Stimulated activated CD4-positive, alpha-beta T cell treated with anti-CD3 and anti-CD28 coated beads, Interleukin-4, amount 100 ng/mL, for 1 hour (primary cell): ENCODE measurements at places on chromosomes 11 and 22.

GRCh38 chr11:110912437-110912836, 200.2 kb upstream of the ARHGAP20 start:
- DNase-seq = no peak

GRCh38 chr22:36562261-36562835, 33.4 kb upstream of the EIF3D start:
- no peak for DNase-seq

GRCh38 chr11:43962383-43963278, 20.2 kb downstream of the C11orf96 start:
- DNase-seq = no peak

- DNase-seq = no peak
These were observed 42.7 kb upstream of the FAM181B start for GRCh38 chr11:82776377-82776776.

DNA sequence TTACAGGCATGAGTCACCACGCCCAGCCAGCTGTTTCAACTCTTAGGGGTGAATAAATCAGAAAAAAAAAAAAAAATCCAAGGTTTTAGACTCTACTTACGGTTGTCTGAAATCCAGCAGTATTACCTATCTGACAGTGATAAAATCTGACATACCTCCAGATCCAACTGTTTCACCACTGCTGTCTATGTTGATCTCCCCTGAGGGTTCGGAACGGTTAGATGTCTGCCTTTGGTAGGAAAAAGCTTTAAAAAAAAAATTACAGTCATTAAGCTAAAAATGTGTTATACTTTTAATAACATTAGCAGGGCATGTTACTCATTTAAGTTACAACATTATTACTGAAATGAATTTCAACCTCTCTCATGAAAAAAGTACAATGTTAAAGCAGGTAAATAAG, 21.1 kb downstream of the NCAPD3 start:
- no peak for DNase-seq

DNA sequence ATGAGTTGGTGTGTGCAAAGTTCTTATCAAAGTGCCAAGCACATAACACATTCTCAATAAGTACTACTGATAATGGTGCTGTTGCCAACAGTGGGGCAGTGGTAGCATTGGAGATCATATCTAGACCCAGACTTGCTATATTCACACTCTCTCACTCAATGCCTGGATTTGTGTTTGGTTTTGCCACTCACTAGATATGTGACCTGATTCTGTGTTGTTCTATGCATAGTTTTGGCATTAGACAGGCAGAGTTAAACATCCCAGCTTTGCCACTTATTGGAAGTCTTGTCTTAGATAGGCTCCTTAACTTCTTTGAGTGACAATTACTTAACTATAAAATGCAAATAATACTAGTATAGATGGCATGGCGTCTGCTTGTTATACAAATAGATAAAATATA, 642.6 kb upstream of the CCDC179 start:
- DNase-seq = no peak

DNA sequence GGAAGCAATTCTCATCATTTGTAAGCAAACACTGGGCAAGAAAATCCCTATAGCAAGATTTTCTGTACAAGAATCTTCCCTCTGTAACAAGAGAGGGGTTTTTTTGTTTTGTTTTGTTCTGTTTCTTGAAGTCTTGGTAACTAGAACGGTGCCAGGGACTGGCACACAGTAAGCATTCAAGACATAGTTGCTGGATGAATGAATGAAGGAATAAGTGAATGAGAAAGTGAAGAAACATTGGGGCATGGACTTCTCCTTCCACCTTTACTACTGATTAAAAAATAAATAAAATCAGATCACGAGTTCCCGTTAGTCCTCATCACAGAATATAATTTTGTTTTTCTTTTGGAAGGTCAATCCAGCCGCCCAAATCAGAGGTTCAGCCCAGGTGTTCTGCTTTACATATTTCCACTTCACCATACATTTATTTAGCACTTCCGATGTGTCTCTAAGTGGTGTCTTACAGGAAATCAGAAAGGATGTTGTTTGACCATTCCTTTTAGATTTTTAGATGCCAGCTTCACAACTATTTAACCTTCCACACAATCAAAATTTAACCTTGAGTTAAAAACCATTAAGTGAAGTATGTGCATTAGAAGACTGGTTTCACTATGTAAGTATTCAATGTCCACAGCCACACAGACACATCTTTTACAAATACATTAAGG, 281.2 kb downstream of the CADM1 start:
- no peak for DNase-seq

- DNase-seq = no peak
These were observed 323 bp upstream of the PANX1 start for GRCh38 chr11:94128291-94128745.

GRCh38 chr22:26115266-26115665, 54.0 kb upstream of the SEZ6L start:
- DNase-seq = no peak

GRCh38 chr11:45145379-45146071, 914 bp upstream of the PRDM11 start:
- DNase-seq = no peak

- no peak for DNase-seq
These were observed 818.9 kb downstream of the BRD1 start for GRCh38 chr22:49008682-49009235.

GRCh38 chr11:75554258-75555022, 7.6 kb upstream of the SERPINH1 start:
- DNase-seq = no peak

DNA sequence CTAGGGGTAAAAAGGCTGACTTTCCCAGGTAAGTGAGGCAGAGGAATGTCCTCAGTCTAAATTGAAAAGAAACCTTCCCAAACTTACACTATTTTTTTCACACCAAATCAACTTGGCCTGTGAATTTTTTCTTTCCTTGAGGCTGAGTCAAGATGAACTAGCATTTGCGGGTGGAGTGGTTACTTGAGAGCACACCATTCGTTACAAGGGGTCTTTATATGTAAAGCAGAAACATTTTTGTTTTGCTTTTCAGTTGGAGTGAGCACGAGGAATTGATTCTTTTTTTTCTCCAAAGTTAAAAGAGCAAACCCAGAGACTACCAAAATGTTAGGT, 36.4 kb downstream of the MAML2 start:
- no peak for DNase-seq

GRCh38 chr22:20271114-20271994, 3.2 kb upstream of the RTN4R start:
- DNase-seq = no peak

DNA sequence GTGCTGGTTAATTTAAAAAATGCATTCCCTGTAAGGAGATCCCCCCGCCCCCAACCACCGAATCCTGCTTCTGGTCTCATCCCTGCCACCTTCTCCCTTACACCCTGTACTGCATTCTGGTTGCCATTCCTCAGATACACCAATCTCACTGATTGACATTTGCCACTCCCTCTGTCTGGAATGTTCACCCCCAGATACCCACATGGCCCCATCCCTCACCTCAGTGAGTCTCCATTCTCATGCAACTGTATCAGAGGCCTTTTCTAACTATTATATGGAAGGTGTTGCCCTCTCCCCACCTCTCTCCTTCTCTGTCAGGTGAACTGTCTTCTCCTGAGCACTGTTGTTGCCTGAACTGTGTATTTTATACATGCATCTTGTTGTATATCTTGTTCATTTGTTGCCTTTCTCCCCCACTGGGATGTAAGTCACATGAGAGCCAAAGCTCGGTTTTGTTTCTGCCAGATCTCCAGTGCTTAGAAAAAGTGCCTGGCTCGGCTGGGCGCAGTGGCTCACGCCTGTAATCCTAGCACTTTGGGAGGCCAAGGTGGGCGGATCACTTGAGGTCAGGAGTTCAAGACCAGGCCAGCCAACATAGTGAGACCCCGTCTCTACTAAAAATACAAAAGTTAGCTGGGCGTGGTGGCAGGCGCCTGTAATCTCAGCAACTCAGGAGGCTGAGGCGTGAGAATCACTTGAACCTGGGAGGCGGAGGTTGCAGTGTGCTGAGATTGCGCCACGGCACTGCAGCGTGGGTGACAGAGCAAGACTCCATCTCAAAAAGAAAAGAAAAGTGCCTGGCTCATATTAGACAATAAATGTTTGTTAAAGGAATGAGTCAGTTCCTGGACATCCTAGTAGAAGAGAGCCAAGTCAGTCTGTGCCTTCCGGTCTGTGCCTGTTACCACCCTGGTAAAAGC, 61.0 kb downstream of the TNRC6B start:
- DNase-seq = no peak

DNA sequence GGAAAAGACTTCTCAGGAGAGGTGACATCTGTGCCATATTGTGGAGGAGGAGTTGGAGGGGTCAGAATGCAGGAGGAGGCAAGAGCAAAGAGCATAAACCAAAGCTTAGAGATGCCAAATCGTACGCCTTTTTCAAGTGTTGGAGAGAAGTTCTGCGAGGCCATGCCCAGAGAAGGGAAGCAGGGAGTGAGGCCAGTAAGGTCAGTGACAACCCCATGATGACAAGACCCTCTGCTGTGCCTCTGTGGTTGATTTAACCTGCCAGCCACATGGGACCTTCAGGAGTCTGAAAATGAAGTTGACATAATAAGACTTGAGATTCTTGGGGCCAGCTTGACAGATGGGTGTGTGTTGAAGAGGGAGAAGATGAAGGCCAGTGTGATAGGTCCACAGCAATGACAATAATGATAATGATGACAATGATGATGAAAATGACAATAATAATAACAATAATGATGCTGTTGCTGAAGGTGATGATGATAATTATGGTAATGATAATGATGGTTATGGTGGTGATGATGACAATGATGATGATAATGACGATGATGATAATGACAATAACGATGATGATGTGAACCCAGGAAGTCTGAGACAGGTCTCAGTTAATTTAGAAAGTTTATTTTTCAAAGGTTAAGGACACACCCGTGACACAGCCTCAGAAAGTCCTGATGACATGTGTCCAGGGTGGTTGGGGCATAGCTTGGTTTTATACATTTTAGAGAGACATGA, 152.6 kb upstream of the B3GAT1 start:
- no peak for DNase-seq

DNA sequence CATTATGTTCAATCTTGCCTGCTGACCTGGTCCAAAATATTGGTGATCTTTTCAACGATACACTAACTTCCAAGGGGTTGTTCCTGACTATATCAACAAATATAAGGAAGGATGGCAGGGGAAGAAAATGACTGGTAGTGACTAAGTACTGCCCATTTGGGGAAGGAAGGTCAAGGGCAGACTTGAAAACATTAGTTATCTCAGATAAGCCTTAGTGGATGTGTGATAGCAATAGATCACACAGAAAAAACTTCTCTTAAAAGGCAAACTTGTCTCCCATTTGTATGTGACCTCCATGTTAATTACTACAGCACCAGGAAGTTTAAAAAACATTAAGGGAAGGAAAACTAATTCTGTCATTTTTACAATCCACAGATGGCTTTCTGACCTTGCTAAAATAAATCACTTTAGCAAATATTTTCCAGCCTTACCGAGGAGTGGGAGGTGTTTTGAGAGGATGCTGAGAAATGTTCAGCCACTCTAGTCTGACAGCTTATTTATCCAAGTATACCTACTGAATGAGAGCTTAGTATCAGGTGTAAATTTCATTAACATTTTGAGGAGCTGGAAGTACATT, 88.2 kb upstream of the DDI1 start:
- no peak for DNase-seq

DNA sequence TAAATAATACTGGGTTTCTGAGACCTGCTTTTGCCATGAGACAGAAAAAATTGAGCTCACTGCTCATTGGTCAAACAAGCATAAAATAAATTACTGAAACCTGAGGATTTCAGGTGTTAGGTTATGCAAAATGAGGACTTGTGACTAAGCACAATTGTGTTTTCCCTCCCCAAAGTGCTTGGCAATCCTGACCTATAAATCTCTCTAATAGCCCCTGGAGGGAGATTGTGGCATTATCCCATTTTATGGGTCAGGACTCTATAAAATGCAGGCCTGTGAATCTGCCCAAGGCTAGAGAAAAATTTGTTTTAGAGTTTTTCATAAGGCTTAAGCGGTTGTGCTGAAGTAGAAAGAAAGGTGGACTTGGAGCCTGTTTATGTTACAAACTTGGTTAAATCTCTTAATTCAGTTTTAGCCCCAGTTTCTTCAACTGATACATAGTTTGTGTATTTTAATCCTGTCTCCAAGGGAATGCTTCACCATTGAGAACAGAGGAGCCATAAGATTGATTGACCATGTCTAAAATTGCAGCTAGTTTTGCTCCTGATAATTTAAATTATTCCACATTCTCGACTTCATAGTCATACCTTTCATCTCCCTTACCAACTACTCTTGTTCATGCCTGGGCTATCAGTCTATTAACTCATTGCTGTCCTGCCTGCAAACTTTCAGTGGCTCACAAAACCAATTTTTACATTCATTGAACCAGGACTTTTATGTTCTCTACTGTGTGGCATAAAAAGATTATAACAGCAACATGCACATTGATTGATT, 63.6 kb upstream of the LRRC4C start:
- no peak for DNase-seq

- no peak for DNase-seq
These were observed 728.8 kb upstream of the FAT3 start for GRCh38 chr11:91495837-91496236.

DNA sequence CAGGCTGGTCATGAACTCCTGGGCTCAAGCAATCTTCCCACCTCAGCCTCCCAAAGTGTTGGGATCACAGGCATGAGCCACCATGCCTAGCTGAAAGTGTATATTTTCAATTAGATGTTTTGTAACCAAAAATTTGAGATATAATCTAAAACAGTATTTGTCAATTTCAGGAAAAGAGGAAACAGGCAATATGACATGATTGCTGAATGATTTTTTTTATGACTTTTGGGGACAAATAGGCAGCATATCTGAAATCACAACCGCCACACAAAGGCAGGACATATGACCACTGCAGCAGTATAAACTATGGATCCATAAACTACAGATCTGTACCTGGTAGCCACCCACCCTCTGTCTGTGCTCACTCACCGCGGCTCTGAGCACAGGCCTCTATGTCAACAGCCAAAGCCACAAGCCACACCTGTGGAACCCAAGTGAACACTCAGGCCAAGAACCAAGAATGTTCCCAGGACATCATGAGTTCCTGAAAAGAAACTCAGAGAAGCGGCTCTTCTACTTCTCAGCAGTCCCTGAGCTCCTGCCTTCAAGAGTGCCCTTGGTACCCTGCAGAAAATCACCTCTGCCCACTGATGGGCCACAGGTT, 22.5 kb downstream of the PISD start:
- no peak for DNase-seq

DNA sequence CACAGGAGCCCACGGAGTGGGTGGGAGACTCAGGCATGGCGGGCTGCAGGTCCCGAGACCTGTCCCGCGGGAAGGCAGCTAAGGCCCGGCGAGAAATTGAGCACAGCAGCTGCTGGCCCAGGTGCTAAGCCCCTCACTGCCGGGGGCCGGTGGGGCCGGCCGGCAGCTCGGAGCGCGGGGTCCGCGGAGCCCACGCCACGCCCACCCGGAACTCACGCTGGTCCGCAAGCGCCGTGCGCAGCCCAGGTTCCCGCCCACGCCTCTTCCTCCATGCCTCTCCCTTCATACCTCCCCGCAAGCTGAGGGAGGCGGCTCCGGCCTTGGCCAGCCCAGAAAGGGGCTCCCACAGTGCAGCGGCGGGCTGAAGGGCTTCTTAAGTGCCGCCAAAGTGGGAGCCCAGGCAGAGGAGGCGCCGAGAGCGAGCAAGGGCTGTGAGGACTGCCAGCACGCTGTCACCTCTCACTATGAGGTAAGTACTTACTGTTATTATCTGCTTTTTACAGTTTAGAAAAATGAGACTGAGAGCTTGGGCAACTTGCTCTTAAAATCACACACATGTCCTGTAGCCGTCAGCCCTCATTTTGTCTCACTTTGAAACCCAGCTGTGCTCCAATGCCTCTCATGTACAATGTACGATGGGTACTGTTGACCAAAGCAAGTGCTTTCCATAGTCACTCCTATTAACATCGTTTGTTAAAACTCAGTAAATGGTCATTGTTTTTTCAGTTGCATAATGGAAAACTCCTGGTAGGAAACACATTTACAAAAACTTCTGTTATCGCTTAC, 12.2 kb upstream of the OR10D3 start:
- DNase-seq = no peak
